ENCODE measurements at places on chromosomes 6 and 20.

DNA sequence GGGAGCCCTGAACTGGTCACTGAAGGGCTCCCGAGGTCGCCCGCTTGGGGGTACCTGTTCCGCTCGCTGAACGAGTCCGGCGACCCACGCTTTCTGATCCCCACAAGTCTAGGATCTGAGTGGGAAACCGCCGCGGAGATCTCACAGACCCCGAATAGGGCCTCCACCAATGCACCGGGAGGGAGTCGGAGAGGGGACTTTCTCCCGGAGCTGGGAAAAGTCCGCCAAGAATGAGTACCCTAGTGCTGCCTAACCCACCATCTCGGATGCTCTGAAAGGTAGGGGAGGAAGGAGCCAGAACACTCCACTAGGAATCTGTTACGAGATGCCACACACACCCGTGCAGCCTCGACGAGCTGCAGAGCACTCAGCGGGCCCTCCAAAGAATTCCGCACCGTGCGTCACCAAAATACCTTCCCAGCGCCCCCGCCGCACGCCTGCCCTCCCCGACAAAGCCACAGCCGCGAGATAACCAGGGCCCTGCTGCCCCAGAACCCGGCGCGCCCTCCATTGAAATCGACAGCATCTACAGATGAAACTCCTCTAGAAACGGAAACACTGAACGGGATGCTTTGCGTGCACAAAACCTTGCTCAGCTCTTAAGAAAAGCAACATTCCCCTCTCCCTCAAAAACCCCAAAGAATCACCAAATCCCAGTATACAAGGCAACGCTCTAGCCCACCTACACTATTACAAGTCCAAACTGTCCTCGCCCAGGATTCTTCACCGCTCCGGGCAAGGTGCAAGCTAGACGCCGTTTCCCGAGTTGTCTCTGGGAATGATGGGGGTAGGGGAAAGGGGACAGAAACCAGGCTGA is 686 bp downstream of the COL12A1 start:
- no peak for DNase-seq

GRCh38 chr20:57308451-57309271 is 20.9 kb upstream of the SPO11 start:
- no peak for DNase-seq

GRCh38 chr6:11380969-11381744 is 148.7 kb upstream of the NEDD9 start:
- DNase-seq = no peak

DNA sequence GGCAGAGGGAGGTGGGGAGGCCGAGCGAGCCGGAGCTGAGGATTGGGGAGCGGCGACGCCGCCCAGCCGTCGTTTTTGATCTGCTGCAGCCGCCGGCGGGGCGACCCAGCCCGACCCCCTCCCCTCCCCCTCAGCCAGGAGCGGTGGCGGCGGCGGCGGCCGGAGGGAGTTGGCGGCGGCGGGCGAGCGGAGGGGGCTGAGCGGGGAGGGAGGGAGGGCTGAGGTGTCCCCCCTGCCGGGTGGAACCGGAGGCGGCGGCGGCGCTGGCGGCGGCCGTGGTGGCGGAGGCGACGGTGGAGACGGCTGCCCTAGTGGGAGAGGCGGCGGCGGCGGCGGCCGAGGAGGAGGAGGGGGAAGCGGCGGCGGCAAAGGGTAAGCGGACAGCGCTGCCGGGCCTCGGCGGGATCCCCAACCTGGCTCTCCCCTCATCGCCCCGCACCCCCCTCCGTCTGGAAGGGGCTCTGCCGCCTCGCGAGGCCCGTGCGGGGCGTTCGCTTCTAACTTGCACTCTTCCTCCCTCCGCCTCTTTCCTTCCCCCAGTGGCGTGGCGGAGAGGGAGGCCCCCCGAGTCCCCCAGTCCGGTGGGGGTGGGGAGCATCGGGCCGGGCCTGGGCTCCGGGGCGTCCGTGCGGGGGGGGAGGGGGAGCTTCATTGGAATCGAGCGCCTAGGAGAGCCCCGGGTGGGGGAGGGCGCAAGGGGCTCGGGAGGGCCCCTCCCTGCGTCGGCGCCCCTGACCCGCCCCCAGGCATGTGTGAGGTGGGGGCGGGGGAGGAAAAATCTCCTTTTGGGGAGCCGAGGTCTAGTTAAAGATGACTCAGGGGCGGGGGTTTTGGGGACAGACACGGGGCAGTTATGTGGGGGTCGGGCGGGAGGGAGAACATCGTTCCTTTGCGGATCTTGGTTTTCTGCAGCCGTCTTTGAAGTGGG is at the start of gene TAB2:
TSS of gene TAB2 (plus strand) at position 69 of the 928 bp plus-strand sequence. CDS start 52,286 bp downstream, outside the sequence.
- peak; percentile 42 for DNase-seq

- no peak for DNase-seq
Observed at GRCh38 chr6:140567466-140567865, 1193.0 kb upstream of the CITED2 start.

DNA sequence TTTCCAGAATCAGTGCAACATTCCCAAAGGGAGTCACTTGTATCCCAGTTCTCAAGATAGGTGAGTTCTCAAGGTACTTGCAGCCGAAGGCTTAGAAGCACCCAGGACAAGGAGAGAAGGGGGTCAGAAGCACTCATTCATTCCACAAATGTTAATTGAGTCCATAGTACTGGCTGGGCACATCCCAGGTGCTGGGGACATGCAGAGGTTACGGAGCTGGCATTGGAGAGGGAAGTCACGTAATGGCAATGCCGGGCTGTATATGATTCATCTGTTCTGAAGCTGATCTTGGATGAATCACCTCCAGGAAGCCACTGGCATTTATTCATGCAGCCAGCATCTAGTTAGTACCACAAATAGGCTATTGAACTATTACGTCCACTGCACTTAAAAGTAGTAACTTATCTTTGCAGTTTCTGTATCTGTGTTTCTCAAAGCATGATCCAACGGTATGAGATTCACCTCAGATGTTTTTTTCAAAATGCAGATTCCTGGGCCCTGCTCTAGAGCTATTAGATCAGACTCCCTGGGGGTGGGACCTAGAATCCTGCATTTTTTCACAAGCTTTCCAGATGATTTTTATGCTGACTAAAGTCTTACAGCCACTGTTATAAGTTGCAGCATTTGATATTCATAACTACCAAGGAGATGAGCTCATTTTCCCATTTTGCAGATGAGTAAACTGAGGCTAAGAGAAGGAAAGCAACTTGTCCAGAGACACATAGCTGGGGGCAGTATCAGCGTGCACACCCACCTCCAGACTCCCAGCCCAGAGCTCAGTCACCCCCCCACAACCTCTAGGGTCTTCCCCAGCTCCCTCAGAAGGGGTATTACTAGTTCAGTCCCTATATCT is 44.1 kb upstream of the ID1 start:
- no peak for DNase-seq

GRCh38 chr6:48959251-48960060 is 503.6 kb downstream of the MMUT start:
- DNase-seq = no peak

DNA sequence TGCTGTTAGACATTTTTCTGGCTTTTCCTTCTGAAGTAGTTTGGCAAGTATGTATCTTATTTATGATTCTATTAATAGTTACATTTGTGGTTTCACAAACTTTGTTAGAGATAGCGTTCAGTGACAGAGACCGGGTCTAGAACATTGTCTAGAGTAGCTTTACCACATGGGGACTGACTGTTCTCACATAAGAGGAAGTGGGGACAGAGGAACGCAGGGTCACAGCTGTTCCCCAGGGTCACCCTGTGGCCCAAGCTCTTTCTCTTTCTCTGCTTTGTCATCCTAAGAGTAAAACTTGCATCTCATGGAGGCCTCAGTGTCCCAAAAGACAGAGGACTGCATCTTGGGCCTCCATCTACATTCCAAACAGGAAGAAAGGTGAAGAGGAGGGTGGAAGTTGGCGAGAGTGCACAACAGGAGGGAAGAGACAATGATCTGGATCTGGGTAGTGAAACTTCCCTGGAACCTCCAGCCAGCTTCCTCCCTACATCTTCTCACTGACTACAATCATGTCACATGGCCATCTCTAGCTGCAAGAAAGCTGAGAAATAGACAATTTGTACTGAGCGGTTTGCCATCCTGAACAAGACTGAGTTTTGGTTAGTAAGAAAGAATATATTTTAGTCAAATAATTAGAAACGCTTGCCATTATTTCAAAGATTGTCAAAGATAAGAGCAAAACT is 645.8 kb upstream of the ARID1B start:
- DNase-seq = no peak

- DNase-seq = no peak
Observed at GRCh38 chr6:157867155-157867559, 44.1 kb downstream of the SNX9 start.

- peak; percentile 90 for DNase-seq
Observed at GRCh38 chr6:28589234-28589956, 63.7 kb downstream of the GPX5 start.

GRCh38 chr6:49326347-49326746 is 136.7 kb downstream of the MMUT start:
- peak; percentile 9 for DNase-seq

GRCh38 chr6:38976801-38977500 is 71.6 kb upstream of the GLP1R start:
- no peak for DNase-seq

DNA sequence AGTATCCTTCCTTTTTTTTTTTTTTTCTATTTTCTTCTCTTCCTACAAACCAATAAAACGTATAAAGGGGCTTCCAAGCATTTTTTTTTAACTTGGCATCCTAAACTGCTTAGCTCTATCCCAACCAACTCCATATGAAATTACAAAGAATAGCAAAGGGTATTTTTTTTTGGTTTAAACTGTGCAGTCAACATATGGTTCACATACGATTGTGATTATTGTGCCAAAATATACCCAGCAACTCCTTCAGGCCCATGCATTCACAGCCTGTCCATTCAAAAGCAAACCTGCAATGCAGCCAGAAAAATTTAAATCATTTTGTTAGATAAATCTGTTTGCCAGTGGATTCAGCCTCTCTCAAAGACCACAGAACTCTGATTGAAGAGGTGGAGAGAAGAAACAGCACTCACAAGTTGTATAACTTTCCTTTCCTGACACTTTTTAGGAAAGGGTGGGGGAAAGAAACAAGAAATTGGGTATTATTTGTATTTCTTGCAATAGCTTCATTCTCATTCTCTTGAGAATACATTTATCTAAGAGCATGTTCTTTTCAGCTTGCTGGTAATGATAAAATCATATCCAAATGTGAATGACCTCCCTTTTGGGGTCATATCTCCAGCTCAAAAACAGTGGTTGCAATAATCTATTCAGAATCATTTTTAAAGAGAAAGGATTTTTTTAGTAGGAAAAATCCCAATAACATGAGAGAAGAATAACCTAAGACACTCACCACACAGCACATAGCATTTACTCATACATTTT is 701.3 kb upstream of the CHD6 start:
- no peak for DNase-seq

GRCh38 chr20:20820785-20821483 is 108.5 kb upstream of the RALGAPA2 start:
- DNase-seq = no peak

DNA sequence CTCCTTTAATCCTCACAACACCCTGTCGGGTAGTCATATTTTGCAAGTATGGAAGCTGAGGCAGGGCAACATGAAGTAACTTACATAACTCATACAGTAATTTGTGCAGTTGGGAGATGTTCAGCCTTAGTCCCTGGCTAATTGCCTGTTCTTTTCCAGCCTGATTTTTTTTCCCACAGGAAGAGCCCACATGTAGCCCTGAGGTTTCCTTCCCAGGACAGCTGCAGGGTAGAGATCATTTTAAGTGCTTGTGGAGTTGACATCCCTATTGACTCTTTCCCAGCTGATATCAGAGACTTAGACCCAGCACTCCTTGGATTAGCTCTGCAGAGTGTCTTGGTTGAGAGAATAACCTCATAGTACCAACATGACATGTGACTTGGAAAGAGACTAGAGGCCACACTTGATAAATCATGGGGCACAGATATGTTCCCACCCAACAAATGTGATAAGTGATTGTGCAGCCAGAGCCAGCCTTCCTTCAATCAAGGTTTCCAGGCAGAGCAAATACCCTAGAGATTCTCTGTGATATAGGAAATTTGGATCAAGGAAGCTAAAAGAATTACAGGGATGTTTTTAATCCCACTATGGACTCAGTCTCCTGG is 5.0 kb upstream of the BTN2A1 start:
- DNase-seq = no peak

- DNase-seq = no peak
Observed at GRCh38 chr20:23049201-23050075, at the start of gene THBD. THBD (minus strand) TSS chr20:23049672; CDS start chr20:23049504, 168 bp downstream.

- peak; percentile 21 for DNase-seq
Observed at GRCh38 chr6:80771941-80772340, 665.5 kb downstream of the BCKDHB start.

DNA sequence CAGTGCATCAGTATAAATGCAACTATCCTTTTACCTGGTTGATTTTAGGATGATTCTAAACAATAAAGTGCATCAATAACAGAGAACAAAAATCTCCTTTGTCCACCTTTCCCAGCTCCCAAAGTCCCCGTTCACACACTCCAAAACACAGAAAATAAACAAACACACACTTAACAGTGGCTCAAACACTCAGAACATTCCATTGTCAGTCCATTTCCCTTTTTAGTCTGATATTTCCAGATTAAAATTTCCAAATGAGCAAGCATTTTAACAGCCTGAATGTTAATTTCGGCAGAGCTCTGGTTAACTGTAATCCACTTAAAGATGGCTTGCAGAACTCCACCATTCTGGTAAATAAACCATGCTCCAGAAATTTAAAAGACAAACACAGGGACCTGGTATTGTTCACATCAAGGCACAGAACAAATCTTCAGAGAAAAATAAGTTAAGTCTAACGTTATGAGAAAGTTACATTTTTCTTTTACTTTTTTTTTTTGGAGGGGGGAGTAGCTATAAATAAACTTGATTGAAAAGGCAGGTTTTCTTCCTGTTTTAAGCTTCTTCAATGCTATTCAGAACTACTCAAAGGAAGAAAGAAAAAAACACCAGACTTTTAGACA is 100.8 kb downstream of the DST start:
- DNase-seq = peak; percentile 40

- DNase-seq = no peak
Observed at GRCh38 chr6:49645139-49645538, 8.5 kb upstream of the RHAG start.

GRCh38 chr6:81128671-81129070 is 623.8 kb downstream of the TENT5A start:
- no peak for DNase-seq

- no peak for DNase-seq
Observed at GRCh38 chr6:70601014-70601413, 34.3 kb downstream of the SDHAF4 start.

DNA sequence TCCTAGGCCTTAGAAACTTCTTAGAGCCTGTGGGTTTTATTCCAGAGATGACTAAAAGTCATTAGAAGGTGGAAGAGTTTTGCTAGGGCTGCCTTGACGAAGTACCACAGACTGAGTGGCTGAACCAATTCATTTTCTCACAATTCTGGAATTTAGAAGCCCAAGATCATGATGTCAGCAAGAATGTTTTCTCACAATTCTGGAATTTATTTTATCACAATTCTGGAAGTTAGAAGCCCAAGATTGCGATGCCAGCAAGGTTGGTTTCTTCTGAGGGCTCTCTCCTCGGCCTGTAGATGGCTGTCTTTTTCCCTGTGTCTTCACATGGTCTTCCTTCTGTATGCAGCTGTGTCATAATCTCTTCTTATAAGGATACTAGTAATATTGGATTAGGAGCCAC is 672.9 kb upstream of the MARCKS start:
- no peak for DNase-seq

- DNase-seq = no peak
Observed at GRCh38 chr6:32794510-32794909, 22.3 kb downstream of the HLA-DOB start.

- no peak for DNase-seq
Observed at GRCh38 chr6:499617-500016, 108.1 kb downstream of the IRF4 start.
